ENCODE measurements at places on chromosomes 4 and X.
A peak's percentile ranks its signal among the peaks of the same experiment; 100 is the strongest.

- no peaks in the 10 kb centered on the region for H3K27me3 ChIP-seq
- H3K4me3 ChIP-seq = no peak overlapping the region
- DNase-seq = peak; percentile 69
- H3K36me3 ChIP-seq = no peaks in the 10 kb centered on the region
Measured at GRCh38 chrX:73855546-73855945, 292.5 kb downstream of the CHIC1 start.

DNA sequence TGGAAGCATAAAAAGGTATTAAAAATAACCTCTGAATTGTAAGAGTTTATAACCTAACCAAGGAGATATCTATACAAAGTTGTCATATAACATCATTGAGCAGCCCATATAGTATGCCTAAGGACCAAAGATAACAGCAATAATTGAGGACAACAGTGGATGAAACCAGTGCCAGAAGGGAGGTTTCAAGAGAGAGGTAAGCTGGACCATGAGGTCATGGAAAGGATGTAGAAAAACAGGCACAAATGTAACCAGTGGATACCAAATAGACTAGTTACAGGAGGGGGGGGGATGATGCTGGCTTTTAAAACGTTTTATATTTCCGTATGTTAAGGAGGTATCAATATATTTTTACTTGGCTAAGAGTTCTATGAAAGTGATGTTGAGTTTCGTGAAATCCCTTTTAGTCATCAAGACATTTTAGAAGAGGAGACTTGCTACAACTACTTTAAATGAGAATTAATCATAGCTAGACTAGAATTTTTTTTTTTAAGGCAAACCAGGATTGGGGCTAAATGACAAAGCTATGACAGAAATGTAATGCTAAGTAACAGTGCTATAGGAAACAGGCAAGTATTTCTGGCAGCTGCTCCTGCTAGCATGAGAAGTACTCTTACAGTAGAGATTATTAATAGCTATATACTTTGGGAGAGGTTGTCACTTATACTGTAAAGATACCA, 161.1 kb downstream of the FBXW7 start:
- H3K27ac ChIP-seq = peak overlapping the region; percentile 53
- peaks cover 15% of the 10 kb centered on the region for H3K4me1 ChIP-seq
- H3K36me3 ChIP-seq = no peaks in the 10 kb centered on the region
- H3K27me3 ChIP-seq = no peaks in the 10 kb centered on the region
- no peak for DNase-seq

- H3K36me3 ChIP-seq = no peaks in the 10 kb centered on the region
- H3K4me1 ChIP-seq = no peaks in the 10 kb centered on the region
- H3K27me3 ChIP-seq = peaks cover 4% of the 10 kb centered on the region
Measured at GRCh38 chr4:183757060-183757459, 98.0 kb downstream of the TRAPPC11 start.

- H3K36me3 ChIP-seq = no peaks in the 10 kb centered on the region
- DNase-seq = no peak
- H3K4me1 ChIP-seq = no peaks in the 10 kb centered on the region
- H3K27me3 ChIP-seq = peaks cover 2% of the 10 kb centered on the region
- H3K27ac ChIP-seq = no peak overlapping the region
Measured at GRCh38 chrX:72392816-72393800, 87.4 kb upstream of the CITED1 start.

GRCh38 chr4:42416017-42416416, 18.7 kb downstream of the SHISA3 start:
- DNase-seq = no peak
- no peaks in the 10 kb centered on the region for H3K4me1 ChIP-seq
- H3K36me3 ChIP-seq = peaks cover 6% of the 10 kb centered on the region
- no peaks in the 10 kb centered on the region for H3K27me3 ChIP-seq

DNA sequence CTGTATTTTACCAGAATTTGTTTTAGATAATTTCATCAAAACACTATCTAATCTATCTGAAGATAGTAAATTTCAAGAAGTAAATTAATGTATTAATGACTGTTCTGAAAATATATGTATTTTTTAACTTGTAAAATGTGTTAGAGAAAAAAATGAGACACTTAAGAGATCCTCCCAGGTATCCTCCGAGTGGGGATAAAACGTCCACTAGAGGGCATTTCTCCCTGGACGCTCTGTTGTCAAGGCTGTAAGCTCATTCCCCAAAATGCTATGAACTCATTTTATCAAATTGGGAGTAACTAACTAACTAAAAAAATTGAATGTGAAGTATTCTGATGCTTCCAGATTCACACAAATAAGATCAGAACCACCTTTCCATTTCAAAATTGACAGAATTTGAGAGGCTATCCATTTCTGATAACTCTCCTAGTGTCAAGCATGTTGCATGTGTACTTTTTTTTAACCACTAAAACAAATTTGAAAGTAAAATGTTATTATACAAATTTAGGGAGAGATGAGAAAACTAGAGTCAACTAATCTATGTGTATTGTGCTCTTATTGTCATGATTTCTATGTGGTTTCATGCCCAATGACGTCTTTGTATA, 337.3 kb upstream of the HS3ST1 start:
- DNase-seq = no peak
- H3K27me3 ChIP-seq = no peaks in the 10 kb centered on the region
- no peaks in the 10 kb centered on the region for H3K4me1 ChIP-seq
- no peak overlapping the region for H3K4me3 ChIP-seq
- H3K36me3 ChIP-seq = no peaks in the 10 kb centered on the region

DNA sequence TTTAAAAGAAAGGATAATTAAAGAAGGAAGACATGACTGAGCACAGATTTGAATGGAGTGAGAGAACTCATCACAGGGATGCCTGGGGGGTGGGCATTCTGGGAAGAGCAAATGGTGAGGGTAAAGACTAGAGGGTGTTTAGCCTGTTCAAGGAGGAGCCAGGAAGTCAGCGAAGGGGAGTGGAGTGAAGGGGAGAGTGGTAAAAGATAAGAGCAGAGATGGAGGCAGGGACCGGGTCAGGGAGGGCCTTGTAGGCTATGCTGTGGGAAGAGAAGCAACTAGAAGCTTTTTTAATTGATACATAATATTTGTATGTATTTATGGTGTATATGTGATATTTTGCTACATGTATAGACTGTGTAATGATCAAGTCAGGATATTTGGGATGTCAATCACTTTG, 2.2 kb upstream of the VGLL1 start:
- H3K4me3 ChIP-seq = no peak overlapping the region
- DNase-seq = no peak
- no peaks in the 10 kb centered on the region for H3K27me3 ChIP-seq
- H3K4me1 ChIP-seq = peaks cover 5% of the 10 kb centered on the region
- H3K27ac ChIP-seq = no peak overlapping the region
- H3K36me3 ChIP-seq = no peaks in the 10 kb centered on the region

- no peaks in the 10 kb centered on the region for H3K27me3 ChIP-seq
- H3K27ac ChIP-seq = no peak overlapping the region
- no peaks in the 10 kb centered on the region for H3K4me1 ChIP-seq
- DNase-seq = no peak
- H3K4me3 ChIP-seq = no peak overlapping the region
- H3K36me3 ChIP-seq = peaks cover 7% of the 10 kb centered on the region
Measured at GRCh38 chr4:117941611-117942010, 92.7 kb upstream of the NDST3 start.

DNA sequence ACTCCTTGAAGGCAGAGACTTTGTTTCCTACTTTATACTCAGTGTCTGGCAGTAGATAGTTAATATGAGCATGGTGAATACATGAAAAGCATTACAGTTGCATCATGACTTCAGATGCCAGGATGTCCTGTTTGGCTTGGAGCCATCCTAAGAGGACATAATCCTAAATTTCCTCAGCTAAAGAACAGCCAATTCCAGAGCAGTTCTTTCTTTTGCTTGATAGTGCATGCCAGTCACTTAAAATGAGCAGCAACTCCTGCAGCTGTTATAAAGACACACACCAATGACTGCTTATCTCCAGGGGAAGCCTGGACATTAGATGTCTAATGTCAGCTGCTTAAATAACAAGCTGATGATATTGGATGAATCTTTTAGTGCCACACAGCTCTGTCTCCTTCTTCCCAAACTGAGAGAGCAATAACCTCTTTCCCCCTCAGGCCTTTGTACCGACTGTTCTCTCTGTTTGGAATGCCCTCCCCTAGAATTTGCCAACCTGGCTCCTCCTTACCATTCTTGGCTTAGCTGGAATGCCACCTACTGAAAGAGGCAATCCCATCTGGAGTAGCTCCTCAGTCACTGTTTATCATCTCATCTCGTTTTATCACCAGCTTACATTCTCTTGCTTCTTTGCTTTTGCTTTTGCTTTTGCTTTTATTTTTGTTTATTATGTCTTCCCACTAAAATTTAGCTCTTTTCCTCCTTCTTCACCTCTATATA, 100.8 kb upstream of the USP38 start:
- no peaks in the 10 kb centered on the region for H3K27me3 ChIP-seq
- DNase-seq = no peak
- H3K27ac ChIP-seq = no peak overlapping the region
- no peaks in the 10 kb centered on the region for H3K36me3 ChIP-seq

- no peaks in the 10 kb centered on the region for H3K27me3 ChIP-seq
- no peak for DNase-seq
- peaks cover 39% of the 10 kb centered on the region for H3K36me3 ChIP-seq
- H3K4me1 ChIP-seq = peaks cover 60% of the 10 kb centered on the region
Measured at GRCh38 chr4:36209941-36210649, 34.2 kb downstream of the ARAP2 start.

DNA sequence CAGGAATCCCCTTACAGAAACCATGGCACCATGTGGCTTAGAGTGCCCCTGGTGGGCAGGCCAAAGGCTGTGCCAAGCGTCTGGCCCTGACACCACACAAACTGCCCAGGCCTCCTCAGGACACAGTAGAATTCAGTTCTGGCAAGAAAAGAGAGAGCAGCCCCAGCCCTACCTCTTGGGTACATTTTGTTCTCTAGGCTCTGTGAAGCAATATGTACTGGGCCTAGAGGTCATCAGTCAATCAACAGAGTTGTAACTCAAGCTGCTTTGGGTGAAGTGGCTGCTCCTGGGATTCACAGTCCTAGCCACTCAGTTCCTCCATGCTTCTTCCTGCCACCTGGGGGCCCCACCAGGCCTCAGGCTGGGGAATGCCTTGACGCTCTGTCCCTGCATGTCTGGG, 158.1 kb upstream of the MAMLD1 start:
- no peak overlapping the region for H3K4me3 ChIP-seq
- H3K36me3 ChIP-seq = no peaks in the 10 kb centered on the region
- peaks cover 6% of the 10 kb centered on the region for H3K27me3 ChIP-seq
- peaks cover 6% of the 10 kb centered on the region for H3K4me1 ChIP-seq

DNA sequence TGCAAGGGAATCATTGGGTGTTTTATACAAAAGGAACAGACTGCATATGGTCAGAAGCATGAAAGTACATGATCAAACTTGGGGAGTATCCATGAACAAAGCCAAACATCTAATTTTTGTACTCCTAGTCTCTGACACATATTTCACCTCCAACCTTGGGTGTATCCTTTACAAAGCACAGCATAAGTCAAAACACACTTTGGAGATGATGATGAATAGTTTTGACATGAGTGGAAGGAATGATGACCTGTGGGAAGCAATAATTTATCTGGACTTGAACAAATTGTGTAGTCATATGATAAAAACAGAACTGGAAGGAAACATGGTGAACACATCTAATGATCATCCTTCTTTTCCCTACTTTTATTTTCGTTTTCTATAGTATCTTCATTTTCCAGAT, 108.7 kb upstream of the PLS3 start:
- no peaks in the 10 kb centered on the region for H3K4me1 ChIP-seq
- peaks cover 18% of the 10 kb centered on the region for H3K27me3 ChIP-seq
- DNase-seq = no peak
- no peak overlapping the region for H3K27ac ChIP-seq

- H3K36me3 ChIP-seq = no peaks in the 10 kb centered on the region
- DNase-seq = no peak
- no peak overlapping the region for H3K4me3 ChIP-seq
- H3K27me3 ChIP-seq = no peaks in the 10 kb centered on the region
- H3K27ac ChIP-seq = no peak overlapping the region
Measured at GRCh38 chr4:38920677-38921076, 53.1 kb downstream of the FAM114A1 start.

DNA sequence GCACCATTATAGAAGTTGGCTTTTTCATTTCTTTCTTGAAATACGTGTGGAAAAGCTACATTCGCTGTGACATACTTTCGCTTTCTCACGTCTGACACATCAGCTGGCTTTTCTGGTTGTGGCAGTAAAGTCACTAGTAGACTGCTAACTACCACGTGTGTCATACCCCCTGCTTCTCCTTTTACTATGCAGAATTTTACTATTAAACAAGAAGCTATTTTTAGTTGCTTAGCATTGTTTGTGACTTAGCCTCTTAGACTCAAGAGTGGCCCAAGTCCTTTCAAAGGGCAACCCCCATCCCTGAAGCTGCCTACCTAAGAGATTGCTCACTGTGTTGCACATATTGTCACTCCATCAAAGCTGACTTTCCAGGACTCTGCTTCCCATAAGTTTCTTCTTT, 2.1 kb upstream of the IL2 start:
- H3K4me3 ChIP-seq = peak overlapping the region; percentile 33
- no peaks in the 10 kb centered on the region for H3K27me3 ChIP-seq
- no peak overlapping the region for H3K27ac ChIP-seq
- no peaks in the 10 kb centered on the region for H3K36me3 ChIP-seq
- DNase-seq = no peak

- no peaks in the 10 kb centered on the region for H3K27me3 ChIP-seq
- no peak overlapping the region for H3K27ac ChIP-seq
- H3K4me1 ChIP-seq = peaks cover 2% of the 10 kb centered on the region
- H3K36me3 ChIP-seq = peaks cover 10% of the 10 kb centered on the region
Measured at GRCh38 chrX:2351999-2352995, 148.5 kb downstream of the DHRSX start.

DNA sequence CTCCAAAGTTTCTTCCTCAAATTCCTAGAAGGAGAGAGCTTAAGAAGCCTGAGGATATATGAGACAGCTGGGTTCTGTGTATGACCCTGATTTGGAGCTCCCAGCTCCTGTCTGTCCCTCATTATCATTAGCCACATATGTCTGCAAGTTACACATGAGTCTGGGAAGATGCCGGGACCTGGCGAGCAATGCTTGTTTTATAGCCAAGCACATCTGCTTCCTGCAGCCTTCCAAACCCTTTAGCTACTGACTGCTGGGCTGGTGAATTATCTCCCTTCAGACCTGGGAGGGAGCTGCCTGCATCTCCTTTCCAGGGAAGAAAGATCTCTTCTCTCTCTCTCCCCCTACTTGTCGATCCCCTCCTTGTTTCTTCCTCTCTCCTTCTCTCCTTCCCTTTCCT, 556.7 kb upstream of the BOD1L1 start:
- H3K36me3 ChIP-seq = no peaks in the 10 kb centered on the region
- H3K27me3 ChIP-seq = no peaks in the 10 kb centered on the region
- no peaks in the 10 kb centered on the region for H3K4me1 ChIP-seq
- no peak overlapping the region for H3K27ac ChIP-seq
- no peak overlapping the region for H3K4me3 ChIP-seq

DNA sequence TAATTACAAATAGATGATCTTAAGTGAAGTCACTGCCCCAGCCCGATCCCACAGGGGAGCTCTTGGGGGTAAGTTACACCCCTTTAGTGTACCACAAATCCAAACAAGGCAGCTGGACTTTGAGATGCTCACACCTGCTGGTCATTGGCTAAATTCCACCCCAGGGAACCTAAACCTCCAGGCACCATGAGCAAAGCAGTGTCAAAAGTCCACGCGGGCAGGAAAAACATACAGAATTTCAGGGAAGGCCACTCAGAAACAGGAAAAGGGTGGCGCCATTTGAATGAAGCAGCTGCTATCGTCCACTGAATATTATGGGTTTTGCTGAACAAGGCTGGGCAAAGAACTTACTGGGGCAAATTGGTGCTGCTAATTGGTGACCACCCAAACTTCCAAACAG, 30.9 kb downstream of the SUPT20HL1 start:
- H3K4me3 ChIP-seq = no peak overlapping the region
- H3K36me3 ChIP-seq = no peaks in the 10 kb centered on the region
- peaks cover 3% of the 10 kb centered on the region for H3K4me1 ChIP-seq
- DNase-seq = no peak
- no peak overlapping the region for H3K27ac ChIP-seq
